Hippocampal formation (tissue), 2 donors: ENCODE measurements at places on chromosomes 3 and 15.

DNA sequence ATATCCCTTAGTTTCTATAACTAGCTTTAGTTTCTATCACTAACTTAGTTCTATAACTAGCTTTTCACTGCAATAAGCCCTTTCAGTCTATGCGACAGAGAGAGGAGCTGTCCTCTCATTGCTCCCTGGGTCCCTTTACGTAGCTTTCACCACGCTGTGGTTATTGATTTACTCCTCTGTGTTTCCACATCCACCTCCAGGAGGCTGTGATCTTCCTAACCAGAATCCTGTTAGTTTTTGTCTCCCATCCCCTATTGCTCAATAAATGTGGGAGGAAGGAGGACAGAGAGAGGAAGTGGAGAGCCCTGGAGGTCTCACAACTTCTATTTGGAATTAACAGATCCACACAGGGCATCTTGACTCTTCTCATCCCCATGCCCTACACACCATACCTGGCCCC lies 1036.1 kb downstream of the MCTP2 start:
- DNase-seq: no peak

DNA sequence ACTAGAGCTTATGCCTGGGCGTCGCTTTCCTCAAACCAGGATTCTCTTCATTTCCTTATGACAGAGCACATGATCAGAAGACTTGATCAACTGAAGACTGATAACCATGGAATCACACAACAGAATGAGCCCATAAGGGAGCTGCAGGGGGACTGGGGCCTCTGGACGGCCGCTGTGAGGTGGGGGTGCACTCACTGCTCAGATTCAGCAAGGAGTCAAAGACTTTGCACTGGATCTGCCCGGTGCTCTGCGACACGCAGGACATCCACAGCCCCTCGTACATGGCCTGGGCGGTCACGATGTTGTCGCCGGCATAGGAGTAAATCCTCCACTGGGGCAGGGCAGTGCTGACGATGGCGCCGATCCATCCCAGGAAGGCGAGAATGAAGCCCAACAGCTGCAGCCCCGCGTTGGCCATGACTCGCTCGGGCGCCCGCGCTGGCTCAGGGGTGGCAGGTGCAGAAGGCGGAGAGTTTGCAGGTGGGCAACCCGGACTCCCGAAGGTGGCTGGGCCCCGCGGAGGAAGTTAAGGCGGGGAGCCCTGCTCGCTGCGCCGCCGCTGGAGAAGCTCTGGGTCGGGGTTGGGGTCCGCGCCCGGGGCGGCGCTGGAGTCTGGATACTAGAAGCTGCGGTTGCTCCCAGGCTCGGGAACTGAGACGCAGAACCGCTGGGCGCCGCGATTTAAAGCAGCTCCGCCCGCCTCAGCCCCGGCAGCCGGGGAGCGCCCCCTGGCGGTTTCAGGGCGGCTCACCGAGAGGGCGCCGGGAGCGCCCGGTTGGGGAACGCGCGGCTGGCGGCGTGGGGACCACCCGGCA lies at the start of gene CLDN1:
Gene CLDN1 (minus strand): TSS at position 658 of the 815 bp plus-strand sequence. CDS start 240 bp downstream, at position 418.
- DNase-seq: peak; percentile 60

DNA sequence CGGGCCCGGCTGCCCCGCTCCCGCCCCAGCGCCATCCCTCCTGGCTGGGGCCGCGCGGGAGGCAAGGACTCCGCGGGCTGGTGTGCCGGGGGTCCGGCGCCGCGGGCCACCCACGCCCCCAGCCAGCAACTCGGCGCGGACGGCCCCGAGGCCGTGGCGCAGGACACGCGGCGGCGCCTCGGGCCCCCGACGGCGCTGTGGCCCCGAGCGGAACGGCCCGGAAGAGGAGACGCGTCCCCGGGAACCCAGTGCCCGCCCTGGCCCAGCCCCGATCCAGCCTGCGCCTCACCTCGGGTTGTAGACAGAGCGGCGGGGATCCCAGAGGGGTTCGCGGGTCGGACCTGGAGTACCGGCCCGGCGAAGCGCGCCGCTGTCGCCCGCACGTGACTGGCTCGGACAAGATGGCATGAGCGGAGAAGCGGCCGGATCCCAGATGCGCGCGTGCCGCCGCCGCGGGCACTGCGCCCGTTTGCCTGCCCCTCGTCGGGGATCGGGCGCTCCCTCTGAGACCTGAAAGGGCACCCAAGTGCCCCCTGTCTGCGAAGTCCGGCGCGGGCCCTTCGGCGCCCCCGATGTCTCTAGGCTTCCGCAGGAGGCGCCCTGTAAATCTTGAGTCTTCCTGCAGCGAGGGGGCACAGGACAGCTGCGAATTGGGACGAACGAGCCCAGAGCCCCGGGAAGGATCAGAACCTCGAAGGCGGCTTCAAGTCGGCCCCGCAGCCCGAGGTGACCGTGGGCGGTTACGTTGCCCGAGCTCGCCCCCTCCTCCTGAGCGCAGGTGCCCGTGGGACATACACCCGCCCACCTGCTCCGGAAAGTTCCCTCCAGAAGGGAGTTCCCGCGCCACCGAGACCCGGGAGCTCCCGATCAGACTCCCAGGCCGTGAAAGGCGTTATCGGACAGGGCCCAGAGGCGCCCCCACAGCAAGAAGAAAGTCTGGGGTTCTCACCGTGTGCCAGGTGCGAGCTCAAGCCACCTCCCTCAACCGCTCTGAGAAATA lies 598 bp upstream of the SFMBT1 start:
- DNase-seq: peak; percentile 10

DNA sequence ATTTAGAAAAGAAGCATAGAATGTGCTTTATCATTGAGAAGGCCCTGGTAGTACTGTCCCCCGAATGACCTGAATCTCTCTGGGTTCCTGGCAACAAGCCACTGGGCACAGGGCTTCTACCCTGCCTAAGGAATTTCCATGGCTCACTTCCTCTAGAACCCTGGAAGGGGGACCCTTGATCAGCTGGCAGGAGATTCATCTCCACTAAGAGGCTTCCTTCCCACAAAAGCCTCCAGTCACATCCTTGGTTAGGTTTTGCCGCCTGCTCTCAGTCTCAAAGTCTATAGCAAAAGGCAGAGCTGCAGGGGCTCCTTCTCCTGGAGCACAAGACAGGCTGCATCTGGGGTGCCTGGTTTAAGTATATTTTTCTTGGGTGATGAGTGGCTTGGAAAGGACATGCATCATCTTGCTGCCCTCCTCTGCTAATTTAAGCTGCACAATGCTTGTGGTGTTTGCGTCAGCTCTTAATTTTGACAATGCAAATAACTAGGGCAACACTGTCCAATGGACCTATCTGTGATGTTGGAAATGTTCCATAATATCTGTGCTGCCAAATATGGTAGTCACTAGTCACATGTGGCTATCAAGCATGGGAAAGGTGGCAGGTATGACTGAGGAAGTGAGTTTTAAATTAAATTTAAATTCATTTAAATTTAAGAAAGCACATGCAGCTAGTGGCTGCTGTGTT lies 33.4 kb upstream of the RARRES1 start:
- DNase-seq: no peak

GRCh38 chr3:15940641-15941040 lies 142.9 kb upstream of the ANKRD28 start:
- DNase-seq: no peak

DNA sequence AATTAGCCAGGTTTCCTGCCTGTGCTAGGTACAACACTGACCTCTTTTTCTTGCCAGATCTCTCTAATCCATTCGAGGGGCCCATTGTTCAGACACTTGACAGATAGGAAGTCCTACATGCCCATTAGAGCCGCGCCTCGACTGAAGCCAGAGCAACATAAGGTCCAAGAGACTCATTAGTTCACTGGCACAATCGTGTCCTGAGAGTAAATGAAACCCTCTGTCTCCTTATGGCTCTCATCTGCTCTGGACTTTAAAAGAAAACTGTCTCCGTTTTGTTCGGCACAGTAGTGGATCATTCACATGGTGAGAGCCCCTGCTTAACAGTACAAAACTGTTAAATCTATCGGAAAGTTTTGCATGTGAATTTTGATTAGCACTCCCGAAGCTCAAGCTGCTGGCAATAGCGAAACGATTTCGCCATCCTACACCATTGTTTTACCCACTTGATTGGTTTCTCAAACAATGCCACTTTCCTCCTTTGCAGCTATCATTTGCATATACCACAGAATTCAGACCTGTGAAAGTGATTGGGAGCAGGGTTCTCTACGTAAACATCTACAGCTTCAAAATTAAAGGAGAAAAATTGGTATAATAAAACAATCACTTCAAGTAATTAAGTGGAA lies 19.0 kb upstream of the C15orf61 start:
- no peak for DNase-seq

DNA sequence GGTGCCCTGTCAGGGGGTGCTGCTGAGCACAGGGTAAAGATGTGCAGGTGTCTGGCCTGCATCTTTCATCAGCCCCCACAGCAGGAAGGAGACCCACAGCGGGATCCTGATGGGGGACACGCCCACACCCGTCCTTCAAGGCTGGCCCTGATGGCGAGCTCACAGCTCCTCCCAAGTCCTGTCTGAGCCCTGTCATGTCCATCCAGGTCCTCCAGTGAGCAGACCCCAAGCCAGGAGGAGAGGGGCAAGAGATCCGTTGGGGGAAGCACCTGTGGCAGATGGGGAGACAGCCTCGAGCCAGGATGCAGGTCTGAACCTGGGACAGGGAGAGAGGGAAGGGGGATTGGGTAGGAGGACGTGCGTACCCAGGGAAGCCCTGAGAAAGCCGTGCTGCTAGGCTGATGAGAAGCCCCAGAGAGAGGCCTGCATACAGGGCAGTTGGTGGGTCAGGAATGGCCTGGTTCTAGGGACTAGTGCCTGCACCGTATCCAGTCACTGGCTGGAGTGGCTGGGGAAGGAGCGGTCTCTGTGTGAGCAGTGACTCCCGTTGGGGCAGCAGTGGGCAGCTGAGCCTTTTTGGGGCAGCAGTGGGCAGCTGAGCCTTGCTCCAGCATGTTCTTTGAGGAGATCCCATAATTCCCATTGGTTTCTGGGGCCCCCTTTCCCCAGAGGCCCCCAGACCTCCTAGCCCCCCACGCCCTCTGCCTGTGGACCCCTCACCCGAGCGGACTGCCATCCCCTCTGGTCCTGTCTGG lies 133.3 kb upstream of the MEF2A start:
- no peak for DNase-seq

DNA sequence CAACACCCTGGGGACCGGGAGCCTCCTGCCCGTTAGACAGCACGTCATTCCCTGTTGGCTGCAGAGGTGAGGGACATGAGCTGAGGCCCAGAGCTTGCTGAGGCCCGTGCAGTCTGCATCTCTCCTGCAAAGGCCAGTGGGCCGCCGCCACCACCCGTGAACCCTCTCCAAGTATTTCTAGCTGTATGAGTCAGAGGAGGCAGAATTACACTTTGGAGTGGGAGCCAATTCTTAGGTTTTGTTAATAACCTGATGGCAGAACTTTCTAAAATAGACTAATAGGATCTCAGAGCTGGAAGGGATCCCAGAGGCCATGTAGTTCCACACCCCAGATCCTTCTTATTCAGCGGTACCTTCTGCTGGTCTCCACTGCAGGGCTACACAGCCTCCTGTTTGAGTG lies 335.2 kb upstream of the CTDSPL start:
- DNase-seq: no peak

- DNase-seq: no peak
Observed at GRCh38 chr15:78105476-78106241, 13.3 kb downstream of the SH2D7 start.

GRCh38 chr3:136651581-136651980 lies 100.6 kb downstream of the STAG1 start:
- DNase-seq: no peak

DNA sequence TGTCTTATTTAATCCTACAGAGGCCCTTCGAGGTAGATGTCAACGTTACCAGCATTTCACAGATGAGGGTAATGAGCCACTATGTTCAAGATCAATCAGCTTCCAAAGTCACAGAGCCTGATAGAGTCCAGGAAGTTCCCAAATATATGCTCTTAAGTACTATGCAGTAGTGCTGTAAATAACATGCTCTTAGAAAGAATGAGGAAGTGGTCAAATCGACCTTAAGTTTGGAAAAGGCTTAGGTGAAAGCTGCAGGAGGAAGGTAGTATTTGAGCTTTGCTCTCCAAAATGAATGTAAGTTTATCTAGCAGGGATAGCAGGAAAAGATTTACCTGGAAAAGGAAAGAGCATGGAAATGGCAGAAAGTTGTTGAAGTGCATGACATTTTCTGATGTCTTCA lies 234.0 kb downstream of the RBMS3 start:
- no peak for DNase-seq

DNA sequence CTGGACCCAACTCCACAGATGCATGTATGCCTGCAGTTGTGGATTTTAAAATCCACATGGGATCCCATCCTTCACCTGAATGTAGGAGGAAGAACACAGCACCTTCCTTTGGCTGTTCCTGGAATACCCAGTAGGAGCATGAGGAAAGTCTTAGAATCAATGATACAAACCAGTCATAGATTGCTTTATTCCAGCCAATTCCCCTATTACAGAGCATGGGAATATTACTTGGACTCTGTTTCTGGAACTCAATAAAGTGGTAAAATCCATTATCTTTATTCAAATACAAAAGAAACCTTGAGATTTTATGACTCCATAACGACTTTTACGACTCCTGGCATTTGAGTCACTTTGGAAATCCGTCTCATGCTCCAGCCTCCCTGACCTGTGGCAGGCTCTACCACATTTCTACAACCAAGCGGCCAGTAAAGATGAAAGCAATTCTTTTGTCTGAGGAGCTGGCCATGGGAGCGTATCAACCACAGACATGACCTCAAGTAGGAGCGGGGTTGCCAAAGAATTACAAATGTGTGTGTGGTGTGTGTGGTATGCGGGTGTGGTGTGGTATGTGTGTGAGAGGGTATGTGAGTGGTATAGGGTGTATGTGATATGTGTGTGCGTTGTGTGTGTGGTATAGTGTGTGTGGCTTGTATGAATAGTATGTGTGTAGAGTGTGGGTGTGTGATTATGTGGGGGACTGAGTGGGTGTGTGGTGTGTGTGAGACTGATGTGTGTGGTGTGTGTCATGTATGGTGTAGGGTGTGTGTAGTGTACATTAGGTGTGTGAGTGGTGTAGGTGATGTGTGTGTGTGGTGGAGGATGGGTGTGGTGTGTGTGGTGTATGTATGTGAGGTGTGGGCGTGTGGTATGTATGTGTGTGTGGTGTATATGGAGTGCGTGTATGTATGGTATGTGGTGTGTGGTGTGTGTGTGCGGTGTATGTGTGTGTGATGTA lies 40.0 kb downstream of the ARRDC4 start:
- DNase-seq: no peak

GRCh38 chr3:59082106-59082505 lies 32.3 kb upstream of the CFAP20DC start:
- DNase-seq: no peak

DNA sequence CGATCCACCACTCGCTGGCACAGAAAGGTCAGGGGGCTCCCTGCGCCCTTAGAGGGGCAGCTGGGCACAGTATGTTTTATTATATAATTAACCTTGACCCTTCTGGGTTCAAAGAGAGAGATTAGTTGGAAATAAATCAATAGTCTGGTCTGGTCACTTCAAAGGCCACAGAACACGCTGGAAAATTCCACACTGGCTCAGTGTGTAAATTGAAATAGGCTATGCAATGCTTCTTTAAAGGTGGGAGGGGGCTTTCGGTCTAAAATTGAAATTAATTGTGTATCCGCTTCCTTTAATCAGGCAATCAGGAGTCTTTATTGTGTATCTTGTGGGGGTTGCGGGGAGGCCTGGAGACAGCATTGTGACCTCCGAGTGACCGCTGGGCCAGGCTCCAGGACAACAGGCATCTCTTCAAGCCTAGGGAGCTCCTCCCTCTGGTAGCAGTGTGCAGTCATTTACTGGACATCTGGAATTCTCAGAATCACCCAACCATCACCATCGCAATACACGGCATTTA lies 8.0 kb downstream of the RNU5B-1 start:
- peak; percentile 55 for DNase-seq

- no peak for DNase-seq
Observed at GRCh38 chr15:94704421-94704820, 473.1 kb downstream of the MCTP2 start.
